Immature natural killer cell (primary cell): ENCODE measurements at places on chromosomes 16 and 17. TPM values are rescaled to one million over a fixed set of nuclear protein-coding genes. Genes with fewer than 3 reads are reported as not detected.

DNA sequence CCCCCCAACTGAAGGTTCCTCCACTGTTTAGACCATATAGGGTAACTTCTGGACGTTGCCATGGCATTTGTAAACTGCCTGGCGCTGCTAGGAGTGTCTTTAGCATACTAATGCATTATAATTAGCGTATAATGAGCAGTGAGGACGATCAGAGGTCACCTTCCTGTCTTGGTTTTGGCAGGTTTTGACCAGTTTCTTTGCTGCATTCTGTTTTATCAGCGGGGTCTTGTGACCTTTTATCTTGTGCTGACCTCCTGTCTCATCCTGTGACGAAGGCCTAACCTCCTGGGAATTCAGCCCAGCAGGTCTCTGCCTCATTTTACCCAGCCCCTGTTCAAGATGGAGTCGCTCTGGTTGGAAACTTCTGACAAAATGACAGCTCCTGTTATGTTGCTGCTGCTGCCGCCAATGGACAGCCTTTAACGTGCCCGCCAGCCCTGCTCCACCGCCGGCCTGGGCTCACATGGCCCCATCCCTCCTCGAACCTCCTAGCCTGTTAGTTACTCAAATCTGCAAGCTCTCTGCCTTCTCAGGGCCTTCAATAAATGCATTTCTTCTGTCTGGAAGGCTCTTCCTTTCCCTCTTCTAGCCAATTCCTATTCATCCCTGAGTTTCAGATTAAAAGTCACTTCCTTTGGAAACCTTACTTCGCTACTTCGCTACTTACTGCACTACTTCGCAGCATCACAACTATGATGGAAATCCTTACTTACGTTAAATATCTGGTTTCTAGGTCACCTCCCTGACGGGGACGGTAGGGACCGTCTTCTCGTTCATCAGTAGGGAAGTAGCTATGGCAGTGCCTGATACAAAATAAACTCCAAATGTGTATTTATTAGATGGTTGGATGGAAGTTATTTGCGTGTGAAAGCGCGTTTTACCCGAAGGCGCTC, 640 bp upstream of the NAGLU start:
- no peak for DNase-seq

DNA sequence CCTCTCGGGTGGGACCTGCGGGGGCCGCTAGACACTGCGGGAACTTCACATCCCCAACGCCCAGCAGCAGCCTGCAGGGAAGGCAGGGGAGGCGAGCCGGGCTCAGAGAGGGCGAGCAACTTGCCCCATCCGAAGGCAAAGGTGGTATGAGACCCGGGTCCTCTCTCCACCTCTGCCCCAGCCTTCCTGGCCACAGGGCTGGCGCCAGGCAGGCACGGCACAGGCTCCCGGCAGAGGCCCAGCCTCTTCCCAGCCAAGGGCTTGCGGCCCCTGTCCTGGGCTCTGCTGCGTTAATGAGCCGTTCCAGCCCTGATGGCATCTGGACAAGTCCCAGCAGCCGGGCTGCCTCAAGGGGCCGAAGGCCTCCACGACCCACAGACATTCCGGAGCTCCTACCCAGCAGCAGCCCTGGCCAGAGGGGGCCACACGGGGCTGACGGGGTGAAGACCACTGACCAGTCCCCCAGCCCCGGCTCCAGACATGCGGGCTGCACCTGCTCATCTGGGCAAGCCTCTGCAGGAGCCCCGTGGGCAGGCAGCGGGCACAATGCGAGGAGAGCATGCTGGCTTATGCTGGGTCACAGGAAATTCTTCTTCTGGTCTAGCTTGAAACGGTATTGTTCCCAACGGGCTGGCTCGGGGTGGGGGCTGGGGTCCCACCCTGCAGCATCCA, 1.2 kb upstream of the HS3ST6 start:
- no peak for DNase-seq

- DNase-seq: no peak
These were observed 149.6 kb downstream of the ZFHX3 start for GRCh38 chr16:72898216-72898825.

DNA sequence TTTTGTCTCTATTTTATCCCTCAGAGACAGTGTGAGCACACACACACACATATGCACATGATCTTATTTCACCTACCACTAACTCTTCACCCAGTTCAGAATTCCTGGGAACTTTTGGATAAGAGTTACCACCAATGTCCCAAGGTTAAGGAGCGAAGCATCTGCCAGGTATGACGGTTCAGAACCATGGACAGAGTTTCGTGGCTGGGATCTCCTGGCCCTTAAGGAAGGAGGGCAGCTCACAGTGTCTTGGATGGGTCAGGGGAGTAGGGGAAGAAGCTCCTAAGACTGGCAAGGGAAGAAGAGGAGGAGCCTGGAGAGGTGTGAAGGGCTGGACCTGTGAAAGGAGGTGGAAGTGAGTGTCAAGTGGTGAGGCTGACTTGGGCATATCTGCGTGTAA, 23.0 kb upstream of the TMEM132E start:
- no peak for DNase-seq

DNA sequence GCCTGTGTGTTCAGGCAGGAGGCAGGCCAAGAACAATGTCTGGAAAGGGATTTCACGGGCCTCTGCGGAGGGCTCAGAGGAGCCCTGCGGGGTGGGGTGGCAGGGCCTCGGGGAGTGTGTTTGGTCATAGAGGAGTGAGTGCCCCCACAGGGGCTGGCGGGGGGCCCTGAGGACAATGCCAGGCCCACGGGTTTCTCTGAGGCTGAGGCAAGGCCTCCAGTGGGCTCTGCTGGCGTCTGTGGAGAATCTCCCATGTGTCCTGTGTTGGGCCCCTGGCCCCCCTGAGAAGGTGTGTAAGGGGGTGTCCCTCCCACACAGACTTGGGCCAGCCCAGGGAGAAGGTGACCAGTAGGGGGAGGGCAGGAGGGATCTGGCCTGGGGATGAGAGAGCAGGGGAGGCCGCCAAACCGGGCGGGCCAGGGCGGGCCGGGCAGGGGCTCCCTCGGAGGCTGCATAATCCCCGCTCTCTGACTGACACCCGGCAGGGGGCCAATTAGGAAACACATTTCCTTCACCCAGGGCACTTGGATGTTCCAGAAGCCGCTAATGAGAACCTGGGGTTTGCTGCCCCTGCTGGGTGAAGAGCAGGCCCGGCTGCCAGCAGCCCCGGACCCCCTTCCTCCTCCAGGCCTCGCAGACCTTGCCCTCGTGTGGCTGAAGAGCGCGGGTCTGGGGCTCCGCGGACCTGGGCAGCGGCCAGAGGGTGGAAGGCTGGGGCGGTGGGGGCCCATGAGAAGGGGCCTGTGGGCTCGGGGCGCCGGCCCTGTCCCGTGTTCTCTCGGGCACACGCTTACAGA, 204.2 kb downstream of the NTN1 start:
- no peak for DNase-seq

- DNase-seq: no peak
These were observed 283.1 kb downstream of the SEC14L1 start for GRCh38 chr17:77423589-77424451.

Gene PALB2
- polyA plus RNA-seq: 3.3 TPM

- DNase-seq: no peak
These were observed 7.6 kb downstream of the ATXN1L start for GRCh38 chr16:71853413-71853812.

Gene HS3ST3A1
- polyA plus RNA-seq: 2.1 TPM

DNA sequence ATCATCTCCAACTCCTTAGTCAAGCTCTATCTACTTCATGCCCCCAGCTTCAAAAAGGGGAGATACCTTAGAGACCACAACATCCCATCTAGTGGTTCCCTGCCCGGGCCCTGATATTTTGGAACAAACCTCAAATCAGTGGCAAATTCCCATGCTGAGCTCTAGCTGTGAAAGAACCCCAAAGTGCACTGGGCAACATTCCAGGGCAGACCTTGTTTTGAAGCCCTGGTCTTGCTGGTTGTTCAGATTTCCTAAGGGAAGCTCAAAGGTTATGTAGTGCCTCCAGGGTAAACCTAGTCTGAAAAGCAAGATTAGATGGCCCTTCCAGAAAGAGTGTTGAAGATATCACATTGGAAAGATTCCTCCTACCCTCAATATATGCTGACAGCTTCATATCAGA, 16.3 kb downstream of the FAM117A start:
- DNase-seq: no peak

Gene CD300LB
- polyA plus RNA-seq: 4.2 TPM

DNA sequence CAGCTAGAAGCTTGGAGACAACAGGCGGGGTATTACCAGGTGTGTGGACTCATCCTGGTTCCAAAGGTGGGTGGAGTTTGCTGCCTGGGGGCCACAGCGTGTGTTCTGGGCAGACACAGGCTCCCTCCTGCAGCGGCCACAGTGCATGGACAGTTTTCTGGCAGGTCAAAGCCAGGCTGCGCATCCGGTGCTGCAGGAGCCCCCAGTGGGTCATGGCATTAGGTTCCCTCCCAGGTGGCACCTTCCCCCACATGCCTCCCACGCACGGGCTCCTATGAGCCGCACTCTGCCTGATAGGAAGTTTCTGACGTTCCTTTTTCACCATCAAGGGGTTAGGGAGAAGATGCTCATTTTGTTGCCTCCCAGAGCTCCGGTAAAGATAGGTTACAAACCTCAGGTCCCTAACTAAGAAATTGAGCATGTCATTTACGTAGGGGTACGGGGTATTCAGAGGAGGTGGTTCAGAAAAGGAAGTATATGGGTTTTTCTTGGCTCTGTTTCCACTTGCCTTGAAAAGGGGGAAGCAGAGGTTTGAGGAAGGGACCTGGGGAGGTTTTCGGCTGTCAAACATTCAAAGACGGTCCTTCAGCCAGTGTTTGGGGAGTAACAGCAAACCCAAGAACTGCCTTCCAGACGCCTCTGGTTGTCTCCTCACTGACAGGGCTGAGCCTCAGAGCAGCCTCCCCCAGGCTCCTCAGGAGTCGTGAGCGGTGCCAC, 32.7 kb upstream of the NAT9 start:
- no peak for DNase-seq

DNA sequence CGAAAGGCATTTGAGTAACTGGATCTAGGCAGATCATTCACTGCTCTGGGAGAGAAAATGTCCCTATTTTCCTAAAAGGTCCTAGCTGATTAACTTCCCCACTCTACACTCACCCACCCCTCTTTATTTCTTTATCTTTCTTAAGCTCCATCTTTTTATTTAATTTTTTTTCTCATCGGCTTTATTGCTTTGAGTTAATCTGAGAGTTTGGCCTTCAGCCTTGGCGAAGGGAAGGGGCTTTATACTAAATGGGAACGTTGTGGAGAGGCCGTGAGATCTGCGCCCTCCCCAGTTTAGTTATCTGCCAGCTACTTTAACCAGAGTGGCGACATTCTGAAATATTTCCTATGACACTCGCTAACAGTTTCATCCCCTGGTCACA, 882 bp upstream of the TOX3 start:
- DNase-seq: no peak

Gene ARHGDIG
- polyA plus RNA-seq: not detected

DNA sequence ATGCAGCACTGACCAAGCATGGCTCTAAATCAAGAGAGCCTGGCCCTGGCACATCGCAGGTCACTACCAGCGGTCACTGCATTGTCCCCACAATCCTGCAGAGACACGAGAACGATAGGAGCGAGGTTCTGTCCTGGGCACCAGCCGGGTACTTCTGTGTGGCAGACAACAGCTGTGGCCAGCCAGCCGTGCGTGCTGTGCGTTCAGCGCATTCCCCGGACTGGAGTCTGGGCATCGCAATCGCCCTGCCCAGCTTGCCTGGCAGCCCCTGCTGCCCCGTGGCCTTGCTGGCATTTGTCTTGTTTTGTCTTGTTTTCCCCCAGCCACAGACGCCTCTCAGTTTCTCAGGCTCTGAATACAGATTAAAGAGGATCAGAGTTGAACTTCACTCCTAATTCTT, 33.9 kb downstream of the COTL1 start:
- DNase-seq: no peak

Gene DDX28
- polyA plus RNA-seq: 55.0 TPM

DNA sequence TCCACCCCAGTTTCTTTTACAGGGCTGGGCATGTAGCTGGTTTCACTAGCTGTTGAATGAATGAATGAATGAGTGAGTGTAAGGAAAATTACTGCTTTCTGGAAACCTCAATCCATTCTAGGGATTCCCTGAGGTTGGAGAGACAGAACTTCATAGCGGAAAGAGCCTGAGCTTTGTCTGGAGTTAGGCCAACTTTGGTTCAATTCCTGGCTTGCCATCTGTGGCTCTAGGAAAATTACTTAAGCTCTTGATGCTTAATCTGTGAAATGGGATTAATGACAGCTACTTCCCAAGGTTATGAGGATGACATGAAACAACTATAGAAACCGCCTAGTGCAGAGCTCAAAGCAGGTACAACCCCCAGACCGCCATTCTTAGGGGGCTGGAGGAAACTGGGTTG, 76.3 kb upstream of the AXIN2 start:
- no peak for DNase-seq

Gene RANBP10
- polyA plus RNA-seq: 7.9 TPM

Gene TXNDC17
- 79.2 TPM for polyA plus RNA-seq
